ENCODE measurements at places on chromosomes 2 and 18.

DNA sequence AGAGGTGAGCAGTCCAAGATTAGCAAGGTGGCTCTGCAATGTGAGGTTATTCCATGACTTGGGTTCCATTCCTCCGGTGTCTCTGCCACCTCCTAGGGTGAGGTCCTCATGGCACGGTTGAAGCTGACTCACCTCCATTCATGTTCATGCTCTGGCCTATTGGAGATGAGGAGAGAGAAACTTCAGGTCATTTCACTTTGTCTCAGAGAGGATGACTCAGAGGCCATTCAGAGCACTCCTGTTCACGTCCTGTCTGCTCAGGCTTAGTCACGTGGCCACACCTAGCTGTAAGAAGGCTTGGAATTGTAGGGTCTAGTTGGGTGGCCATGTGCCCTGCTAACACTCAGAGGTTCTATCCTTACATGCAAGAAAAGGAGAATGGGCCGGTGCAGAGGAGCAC is 67.5 kb upstream of the MBOAT2 start:
- no peak for DNase-seq

DNA sequence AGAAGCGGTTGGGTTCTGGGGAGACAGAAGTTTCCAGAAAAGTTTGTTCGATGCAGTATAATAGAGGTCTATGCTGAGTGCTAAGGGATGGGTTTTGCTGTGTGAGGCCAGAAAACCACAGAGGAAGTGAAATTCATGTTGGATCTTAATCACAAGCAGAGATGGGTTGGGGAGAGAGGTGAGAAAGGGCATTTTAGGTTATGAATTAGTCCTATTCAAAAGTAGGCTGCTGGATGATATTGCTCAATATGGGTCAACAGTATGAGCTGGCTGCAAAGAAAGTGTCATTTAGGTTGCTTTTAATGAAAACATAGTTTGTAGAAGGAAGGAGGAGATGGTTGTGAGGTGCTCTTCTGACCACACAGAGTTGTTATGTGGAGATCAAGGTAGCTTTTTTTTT is 118.8 kb upstream of the LHCGR start:
- no peak for DNase-seq

DNA sequence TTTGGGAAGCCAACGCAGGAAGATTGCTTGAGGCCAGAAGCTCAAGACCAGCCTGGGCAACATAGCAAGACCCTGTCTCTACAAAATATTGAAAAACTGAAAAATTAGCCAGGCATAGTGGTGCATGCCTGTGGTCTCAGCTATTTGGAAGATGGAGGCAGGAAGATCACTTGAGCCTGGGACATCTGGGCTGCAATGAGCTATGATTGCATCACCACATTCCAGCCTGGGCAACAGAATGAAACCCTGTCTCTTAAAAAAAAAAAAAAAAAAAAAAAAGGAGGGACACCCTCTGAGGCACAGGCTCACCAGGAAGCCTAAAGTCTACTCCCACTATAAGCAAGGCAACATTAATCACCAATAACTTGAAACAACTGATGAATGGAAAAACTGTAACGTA is 151.1 kb downstream of the CCDC148 start:
- DNase-seq: no peak

DNA sequence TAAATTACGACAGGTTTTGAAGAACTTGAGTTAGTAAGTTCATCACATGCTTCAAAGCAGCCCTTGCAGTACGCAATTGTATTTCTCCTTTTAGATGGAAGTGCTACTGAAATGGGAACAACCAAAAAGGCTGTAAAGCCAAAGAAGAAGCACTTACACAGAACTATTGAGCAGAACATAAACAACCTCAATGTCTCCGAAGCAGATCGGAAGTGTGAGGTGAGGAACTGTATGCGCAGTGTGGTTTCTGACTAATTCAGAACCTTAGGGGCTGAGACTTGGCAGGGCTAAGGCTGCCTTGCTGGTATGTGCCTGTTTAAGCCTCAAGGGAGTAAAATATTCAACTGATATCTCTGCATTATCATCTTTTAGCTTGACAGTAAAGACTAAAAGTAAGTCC is 8.4 kb downstream of the NCAPH start:
- DNase-seq: no peak

- DNase-seq: no peak
Observed at GRCh38 chr2:150126839-150127238, 360.6 kb downstream of the RND3 start.

DNA sequence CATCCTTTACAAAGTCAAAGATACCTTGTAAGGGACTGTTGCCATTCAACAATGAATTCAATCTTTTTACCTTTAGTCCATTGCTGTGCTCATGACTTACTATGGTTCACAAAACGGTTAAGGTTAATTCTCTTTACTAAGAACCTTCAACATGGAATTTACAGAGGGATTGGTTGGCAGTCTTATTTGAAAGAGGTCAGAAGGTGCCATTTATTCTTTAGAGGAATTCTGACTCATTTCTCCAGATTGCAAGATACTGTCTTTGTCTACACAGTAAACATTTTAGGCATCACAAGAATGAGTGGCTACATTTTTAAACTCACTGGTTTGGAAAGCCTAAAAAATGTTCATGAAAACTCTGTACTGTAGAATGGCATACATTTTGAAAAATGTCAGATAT is 17.4 kb downstream of the KCNH7 start:
- no peak for DNase-seq

DNA sequence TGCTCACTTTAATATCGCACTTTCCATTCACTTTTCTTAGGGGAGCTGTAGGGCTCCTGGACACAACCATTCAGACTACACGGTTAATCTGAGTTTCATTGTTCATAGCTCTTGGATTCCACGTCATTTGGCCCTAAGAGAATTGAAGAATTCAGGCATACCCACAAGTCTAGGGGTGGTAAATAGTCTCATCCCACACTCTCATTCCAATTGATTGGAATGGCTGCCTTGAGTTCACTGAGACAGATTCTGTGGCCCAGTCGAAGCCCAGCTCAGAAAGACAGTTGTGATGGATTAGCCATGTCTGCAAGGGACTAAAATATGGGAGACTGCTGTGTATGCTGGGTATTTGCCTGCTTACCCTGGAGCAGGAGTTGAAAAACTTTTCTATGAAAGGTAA is 124.6 kb downstream of the TFCP2L1 start:
- DNase-seq: no peak

DNA sequence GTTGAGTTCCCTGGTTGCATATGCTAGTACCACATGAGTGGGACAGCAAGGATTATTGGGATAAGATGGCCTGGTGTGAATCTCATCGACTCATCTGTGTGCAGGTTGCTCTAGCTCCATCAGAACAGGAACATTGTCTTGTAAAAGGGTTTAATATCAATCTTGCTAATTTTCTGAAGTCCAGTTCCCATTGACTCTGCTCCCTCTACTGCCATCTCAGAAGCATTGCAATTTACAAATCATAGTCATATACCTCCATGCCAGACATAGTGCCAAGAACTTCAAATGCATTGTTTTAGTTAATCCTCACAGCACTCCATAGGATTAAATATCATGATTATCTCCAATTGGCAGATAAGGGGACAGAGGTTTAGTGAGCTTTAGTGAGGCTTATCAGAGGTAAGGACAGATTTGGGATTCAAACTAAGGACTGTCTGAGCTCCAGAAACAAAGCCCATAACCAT is 4.8 kb upstream of the STAT4 start:
- DNase-seq: no peak

- DNase-seq: no peak
Observed at GRCh38 chr2:152307863-152308262, 27.1 kb upstream of the FMNL2 start.

DNA sequence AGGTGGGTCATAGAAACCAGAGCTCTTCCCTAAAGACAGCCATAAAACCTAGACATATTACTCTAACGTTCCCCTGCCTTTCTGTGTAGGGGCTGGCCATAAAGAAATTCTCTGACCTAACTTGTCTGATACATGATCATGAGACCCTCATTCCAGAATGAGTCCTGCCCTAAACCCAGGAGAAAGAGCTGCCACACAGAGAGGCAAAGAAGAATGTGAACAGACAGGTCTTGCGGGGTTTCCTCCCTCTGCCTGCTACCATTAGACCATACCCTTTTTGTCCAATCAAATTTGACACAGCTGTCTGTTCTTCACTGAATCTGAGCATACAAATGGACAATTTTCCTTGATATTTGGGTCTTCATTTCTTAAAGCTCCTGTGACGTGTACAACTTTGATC is 198.8 kb upstream of the LHCGR start:
- no peak for DNase-seq

DNA sequence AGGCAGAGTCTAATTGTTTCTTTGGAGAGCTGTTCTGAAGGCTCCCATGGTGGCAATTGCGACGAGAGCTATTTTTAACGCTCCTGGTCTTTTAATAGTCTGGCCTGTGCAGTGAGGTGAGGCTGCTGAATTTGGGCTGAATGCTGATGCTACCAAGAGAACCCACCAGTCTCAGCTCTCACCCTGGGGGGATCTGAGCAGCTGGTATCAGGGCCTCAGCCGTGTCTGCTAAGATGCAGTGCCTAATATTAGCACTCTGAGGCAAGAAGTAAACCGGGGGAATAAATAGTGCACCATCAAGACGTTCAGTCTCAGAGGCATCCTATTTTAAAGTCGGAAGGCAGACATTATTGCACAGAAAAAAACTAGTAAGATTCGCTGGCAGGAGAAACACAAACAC is 214.8 kb upstream of the PID1 start:
- no peak for DNase-seq

- no peak for DNase-seq
Observed at GRCh38 chr2:237371856-237372255, 42.1 kb downstream of the COL6A3 start.

DNA sequence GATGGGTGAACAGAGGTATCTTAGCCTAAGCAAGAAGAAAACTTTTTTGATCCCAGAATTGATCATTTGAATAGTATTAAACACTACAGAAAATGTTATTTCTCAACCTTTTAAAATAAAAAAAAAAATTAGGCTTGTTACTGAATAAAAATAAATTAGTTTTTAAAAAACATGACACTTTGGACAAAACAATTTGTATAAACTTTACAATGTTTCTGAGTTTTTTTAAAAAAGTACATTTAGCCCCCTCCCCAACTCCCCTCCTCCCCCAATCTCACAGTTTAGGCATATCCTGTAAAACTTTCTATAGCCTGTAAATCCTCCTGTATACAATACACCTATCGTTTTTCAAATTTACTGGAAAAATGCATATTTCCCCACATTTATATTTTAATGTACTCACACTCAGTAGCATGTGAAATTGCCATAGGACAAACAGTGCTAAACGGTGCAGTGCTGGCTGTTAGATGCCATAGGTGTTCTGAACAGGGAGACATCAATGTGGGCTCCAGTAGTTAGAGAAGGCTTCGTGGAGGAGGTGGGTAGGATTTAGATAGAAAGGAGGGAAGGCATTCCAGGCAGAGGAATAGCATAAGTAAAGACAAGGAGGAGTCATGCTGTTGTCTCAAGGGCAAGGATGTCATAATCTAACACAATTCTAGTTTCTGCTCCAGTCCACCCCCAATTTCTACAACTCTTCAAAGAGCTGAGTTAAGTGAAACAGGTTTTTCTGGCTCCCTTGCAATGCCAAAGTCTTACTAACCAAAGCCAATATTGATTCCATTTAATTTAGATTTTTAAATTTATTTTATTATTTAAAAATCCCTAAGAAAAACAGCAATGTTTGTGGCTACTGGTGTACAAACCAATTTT is 50.9 kb downstream of the SP3 start:
- no peak for DNase-seq

GRCh38 chr2:51976623-51977022 is 944.7 kb upstream of the NRXN1 start:
- DNase-seq: no peak

DNA sequence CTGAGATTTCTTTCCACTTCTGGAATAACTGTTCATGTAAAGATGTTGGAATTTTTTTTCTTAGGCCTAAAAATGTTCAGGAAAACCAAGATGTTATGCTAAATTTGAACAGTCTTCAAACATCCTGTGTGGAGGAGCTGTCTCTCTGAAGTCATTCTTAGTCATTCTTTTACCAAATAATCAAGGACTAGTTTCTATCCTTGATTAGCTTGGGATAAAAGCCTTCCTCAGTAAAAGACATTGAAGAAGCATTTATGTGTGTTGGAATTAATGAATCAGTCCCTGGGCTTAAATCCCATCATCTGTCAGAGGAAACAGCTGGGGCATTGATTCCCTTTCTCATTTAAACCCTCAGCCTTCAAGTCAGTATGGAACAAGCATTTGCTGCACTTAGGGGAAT is 300.1 kb upstream of the NXPH2 start:
- no peak for DNase-seq

GRCh38 chr2:119369845-119370244 is 3.1 kb downstream of the DBI start:
- no peak for DNase-seq

- DNase-seq: no peak
Observed at GRCh38 chr2:191522478-191523120, 155.3 kb upstream of the NABP1 start.

- no peak for DNase-seq
Observed at GRCh38 chr18:48530399-48531081, 8.3 kb upstream of the CTIF start.

DNA sequence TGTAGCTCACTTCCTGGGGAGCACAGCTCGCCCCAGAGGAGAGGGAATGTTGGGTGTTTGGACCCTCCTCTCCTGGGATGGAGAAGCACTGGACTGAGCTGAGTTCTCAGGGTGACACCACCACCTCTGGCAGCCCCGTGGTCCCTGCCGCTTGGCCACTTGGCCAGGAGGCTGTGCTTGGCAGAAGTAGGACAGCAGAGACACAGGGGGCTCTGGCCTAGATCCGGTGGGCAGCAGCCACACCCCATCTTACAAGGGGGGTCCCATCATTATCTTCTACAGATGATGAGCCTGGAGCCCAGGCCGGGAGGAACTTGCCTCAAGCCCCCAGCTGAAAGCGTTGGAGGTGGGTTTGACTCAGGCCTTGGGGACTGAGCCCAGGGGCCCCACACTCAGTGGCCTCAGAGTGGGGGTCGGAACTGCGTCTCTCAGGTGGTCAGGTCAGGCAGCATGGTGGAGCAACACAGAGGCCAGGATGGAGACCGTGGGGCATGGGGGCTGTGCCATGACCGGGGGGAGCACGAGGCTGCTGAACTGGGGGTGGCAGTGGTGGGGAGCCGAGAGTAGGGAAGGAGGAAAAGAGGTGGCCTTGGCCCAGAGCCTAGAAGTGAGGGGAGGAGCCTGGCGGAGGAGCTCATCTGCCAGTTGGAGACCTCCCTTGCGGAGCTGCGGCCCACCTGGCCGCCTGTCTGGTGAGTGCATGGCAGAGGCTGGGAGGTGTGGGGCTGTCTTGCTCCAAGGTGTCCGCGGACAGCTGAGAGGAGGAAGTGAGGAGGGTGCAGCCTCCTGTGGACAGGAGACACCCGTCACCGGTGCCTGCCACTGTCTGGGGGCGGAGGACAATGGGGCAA is 63.6 kb upstream of the HDAC4 start:
- no peak for DNase-seq

DNA sequence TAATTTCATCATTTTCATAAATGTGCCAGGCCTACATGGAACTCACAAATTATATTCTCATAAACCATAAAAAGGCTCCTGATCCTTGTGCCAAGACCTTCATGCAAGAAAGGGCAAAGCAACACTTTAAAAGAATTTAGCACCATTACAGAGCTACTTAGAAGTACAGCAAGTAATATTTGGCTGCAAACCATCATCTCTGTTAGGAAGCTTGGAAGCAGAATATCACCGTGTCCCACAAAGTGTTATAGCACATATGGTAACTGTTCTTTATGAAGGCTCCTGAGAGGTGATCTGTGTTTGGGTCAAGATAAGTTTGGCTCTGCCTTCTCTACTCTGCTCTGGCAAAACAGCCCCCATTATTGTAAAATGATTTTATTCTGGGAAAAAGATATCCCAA is 59.7 kb upstream of the KCNJ3 start:
- DNase-seq: no peak

- no peak for DNase-seq
Observed at GRCh38 chr2:187917535-187917934, 363.3 kb upstream of the TFPI start.

GRCh38 chr2:157193461-157193860 is 64.0 kb upstream of the GALNT5 start:
- DNase-seq: no peak

Measured in natural killer cell (primary cell).